Central memory CD8-positive, alpha-beta T cell (primary cell): ENCODE measurements at places on chromosomes 7 and 10.
A peak's percentile ranks its signal among the peaks of the same experiment; 100 is the strongest.

GRCh38 chr7:32070406-32071360 lies at the start of gene PDE1C:
Gene PDE1C (minus strand): TSS chr7:32070407.
- no peak within 1 kb of the TSS for H3K27ac ChIP-seq
- H3K36me3 ChIP-seq = peaks cover 5% of the 10 kb centered on the region
- peaks cover 11% of the 10 kb centered on the region for H3K27me3 ChIP-seq

DNA sequence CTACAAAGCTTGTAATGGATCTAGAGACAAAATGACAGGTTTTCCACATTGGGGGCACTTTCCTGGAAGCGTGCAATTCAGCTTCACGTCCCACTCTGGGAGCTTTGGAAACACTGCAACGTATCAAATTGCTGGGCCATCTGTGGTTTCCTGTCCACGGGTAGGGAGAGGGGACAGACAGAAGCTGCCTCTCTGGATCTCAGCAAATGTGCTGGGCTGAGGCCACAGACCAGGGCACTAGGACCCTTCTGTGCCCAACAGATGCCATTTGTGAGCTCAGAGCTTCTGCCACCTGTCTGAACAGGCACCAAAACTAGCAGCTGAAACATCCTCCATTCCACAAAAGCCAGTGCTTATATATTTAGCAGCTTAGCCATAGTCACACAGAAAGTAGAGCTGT lies 40.9 kb upstream of the FRMD4A start:
- H3K27ac ChIP-seq = no peak overlapping the region
- H3K4me3 ChIP-seq = no peak overlapping the region
- no peak for DNase-seq
- H3K36me3 ChIP-seq = no peaks in the 10 kb centered on the region

GRCh38 chr10:114609518-114610426 lies 48.3 kb downstream of the ABLIM1 start:
- H3K27ac ChIP-seq = no peak overlapping the region
- DNase-seq = no peak
- no peaks in the 10 kb centered on the region for H3K36me3 ChIP-seq
- H3K4me1 ChIP-seq = no peaks in the 10 kb centered on the region
- no peak overlapping the region for H3K4me3 ChIP-seq
- H3K27me3 ChIP-seq = no peaks in the 10 kb centered on the region

GRCh38 chr7:22610263-22610662 lies 110.3 kb upstream of the STEAP1B start:
- H3K4me3 ChIP-seq = no peak overlapping the region
- H3K36me3 ChIP-seq = no peaks in the 10 kb centered on the region
- H3K4me1 ChIP-seq = no peaks in the 10 kb centered on the region
- no peak overlapping the region for H3K27ac ChIP-seq

DNA sequence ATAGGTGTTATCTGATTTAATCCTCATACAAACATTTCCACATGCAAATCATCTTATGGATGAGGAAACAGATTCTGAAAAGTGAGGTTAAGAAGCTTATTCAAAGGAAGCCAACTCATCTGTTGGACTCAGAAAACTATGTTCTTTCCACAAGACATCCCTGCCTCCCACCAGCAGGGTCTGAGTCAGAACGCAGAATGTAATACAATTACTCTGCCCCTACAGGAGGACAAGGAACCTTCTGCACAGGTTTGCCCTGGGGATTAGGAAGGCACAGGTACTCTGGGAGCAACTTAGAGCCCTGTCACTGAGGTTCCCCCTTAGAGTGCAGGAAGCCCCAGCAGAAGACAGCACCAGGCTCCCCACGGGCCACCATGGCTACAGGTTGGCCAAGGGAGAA lies 255.7 kb downstream of the TNS3 start:
- H3K36me3 ChIP-seq = peaks cover 2% of the 10 kb centered on the region
- H3K27me3 ChIP-seq = no peaks in the 10 kb centered on the region
- no peak for DNase-seq
- no peaks in the 10 kb centered on the region for H3K4me1 ChIP-seq
- no peak overlapping the region for H3K4me3 ChIP-seq

GRCh38 chr10:74738985-74739567 lies 87.3 kb upstream of the KAT6B start:
- H3K4me1 ChIP-seq = peaks cover 18% of the 10 kb centered on the region
- H3K27me3 ChIP-seq = no peaks in the 10 kb centered on the region
- DNase-seq = no peak
- peak overlapping the region; percentile 50 for H3K4me3 ChIP-seq

DNA sequence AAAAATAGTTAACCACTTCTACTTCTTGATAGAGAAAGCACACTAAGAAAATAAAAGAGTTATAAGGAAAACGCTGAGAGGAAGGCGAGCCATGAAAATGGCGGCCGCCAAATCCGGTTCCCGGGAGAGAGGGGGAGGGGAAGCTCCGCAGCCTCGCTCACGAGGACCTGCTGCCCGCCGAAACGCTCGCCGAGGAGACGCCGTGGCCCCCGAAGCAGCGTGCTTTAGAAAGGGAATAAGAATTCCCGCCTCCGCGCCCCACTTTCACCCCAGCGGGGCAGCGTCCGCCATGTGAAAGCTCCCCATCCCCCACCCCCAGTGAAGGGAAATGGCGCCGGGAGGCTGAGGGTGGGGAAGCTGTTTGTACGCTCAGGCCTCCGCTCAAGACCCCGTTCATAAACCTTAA lies 505 bp downstream of the HNRNPA2B1 start:
- H3K4me1 ChIP-seq = peaks cover 74% of the 10 kb centered on the region
- H3K4me3 ChIP-seq = peak overlapping the region; percentile 100
- no peaks in the 10 kb centered on the region for H3K27me3 ChIP-seq
- peak; percentile 73 for DNase-seq

- DNase-seq = no peak
- peaks cover 71% of the 10 kb centered on the region for H3K27me3 ChIP-seq
These were observed 26.3 kb upstream of the NKX2-3 start for GRCh38 chr10:99506416-99506815.

GRCh38 chr10:125208854-125209565 lies 48.6 kb upstream of the CTBP2 start:
- peaks cover 2% of the 10 kb centered on the region for H3K36me3 ChIP-seq
- peaks cover 10% of the 10 kb centered on the region for H3K27me3 ChIP-seq
- no peaks in the 10 kb centered on the region for H3K4me1 ChIP-seq
- no peak overlapping the region for H3K27ac ChIP-seq
- H3K4me3 ChIP-seq = no peak overlapping the region

GRCh38 chr7:2510909-2511768 lies 8.4 kb upstream of the LFNG start:
- H3K4me1 ChIP-seq = peaks cover 49% of the 10 kb centered on the region
- DNase-seq = peak; percentile 34
- peak overlapping the region; percentile 74 for H3K4me3 ChIP-seq
- H3K27ac ChIP-seq = peak overlapping the region; percentile 78
- H3K36me3 ChIP-seq = peaks cover 8% of the 10 kb centered on the region
- H3K27me3 ChIP-seq = no peaks in the 10 kb centered on the region

DNA sequence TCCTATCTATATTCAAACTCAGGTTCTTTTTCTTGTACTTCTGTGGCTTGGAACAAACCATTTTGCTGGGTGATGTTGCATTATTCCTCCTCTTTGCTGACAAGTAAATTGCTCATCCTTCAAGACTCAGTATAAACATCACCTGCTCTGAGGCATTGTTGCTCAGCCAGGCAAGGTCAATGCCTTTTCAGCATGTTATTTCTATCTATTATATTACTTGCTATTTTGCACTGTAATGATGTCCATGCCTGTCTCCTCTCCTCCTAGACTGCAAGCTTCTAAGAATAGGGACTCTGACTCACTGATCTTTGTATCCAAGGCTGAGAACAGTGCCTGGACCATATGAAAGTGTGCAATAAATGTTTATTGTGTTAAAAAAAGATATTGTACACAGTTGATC lies 293.8 kb downstream of the RNLS start:
- no peak overlapping the region for H3K27ac ChIP-seq
- H3K4me1 ChIP-seq = no peaks in the 10 kb centered on the region
- no peak for DNase-seq
- no peaks in the 10 kb centered on the region for H3K36me3 ChIP-seq
- no peak overlapping the region for H3K4me3 ChIP-seq

GRCh38 chr10:109894516-109894915 lies 28.8 kb downstream of the XPNPEP1 start:
- H3K27ac ChIP-seq = no peak overlapping the region
- H3K27me3 ChIP-seq = no peaks in the 10 kb centered on the region
- H3K36me3 ChIP-seq = peaks cover 18% of the 10 kb centered on the region
- H3K4me3 ChIP-seq = no peak overlapping the region
- H3K4me1 ChIP-seq = peaks cover 72% of the 10 kb centered on the region
- DNase-seq = no peak

DNA sequence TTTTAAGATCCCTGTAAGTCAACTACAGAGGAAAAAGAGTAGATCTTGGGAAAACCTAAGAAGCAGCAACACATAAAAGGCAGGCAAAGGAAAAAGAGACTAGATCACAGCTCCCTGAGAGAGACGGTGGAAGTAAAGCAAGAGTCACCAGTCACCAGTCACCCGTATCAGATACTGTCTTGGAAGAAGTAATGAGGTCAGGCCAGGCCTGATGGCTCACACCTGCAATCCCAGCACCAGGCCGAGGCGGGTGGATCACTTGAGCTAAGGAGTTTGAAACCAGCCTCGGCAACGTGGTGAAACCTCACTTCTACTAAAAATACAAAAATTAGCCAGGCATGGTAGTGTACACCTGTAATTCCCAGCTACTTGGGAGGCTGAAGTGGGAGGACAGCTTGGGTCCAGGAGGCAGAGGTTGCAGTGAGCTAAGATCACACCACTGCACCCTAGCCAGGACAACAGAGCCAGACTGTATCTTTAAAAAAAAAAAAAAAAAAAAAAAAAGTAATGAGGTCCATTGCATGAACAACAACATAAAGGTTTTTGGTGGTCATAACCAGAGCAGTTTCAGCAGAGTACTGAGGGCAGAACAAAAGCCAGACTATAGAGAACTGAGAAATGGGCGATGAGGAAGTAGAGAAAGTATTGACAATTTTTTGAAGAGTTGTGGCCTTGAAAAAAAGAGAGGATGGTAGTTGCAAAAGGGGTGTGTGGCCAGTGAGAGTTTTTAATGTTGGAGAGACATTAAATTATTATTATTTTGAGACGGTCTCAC lies 16.9 kb downstream of the ZNF713 start:
- no peak overlapping the region for H3K27ac ChIP-seq
- DNase-seq = no peak
- H3K27me3 ChIP-seq = no peaks in the 10 kb centered on the region
- no peaks in the 10 kb centered on the region for H3K4me1 ChIP-seq
- H3K4me3 ChIP-seq = no peak overlapping the region

GRCh38 chr7:1130021-1130990 lies 29.7 kb downstream of the ZFAND2A start:
- H3K4me3 ChIP-seq = no peak overlapping the region
- H3K27ac ChIP-seq = no peak overlapping the region
- H3K36me3 ChIP-seq = peaks cover 9% of the 10 kb centered on the region
- no peaks in the 10 kb centered on the region for H3K4me1 ChIP-seq

DNA sequence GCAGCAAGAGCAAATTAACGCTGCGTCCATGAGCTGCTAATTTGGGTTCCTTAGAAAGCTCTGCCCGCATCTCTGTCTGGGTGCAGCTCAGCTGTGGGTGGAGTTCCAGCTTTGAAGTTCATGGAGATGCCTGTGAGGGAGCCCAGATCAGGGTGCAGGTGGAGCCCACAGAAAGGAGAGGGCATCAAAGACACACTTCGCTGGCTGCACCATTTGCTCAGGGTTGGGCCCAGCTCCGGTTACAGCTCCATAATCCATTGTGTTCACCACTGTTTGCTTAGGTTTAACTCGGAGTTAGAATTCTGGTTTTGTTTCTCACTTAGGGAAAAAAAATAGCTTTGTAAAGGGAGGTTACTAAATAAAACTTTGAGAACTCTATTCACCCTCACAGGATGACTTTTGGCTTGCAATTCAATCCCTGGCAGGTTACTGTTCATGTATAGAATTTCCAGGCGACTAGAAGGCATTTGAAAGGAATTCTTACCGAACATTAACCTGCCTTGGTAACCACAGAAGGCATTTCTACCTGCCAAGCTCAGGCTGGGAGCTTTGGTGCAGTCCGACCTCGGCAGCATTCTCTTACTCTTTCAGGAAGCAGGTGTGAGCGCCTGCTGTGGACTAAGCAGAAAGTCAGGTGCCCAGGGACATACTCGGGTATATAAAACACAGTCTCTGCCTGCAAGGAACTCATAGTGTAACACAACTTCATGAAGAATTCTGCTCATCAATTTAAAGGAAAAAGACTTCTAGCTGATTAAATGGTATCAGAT lies 179.5 kb upstream of the RNF32 start:
- H3K27me3 ChIP-seq = peaks cover 33% of the 10 kb centered on the region
- no peak overlapping the region for H3K4me3 ChIP-seq
- peaks cover 3% of the 10 kb centered on the region for H3K36me3 ChIP-seq
- no peak for DNase-seq
- no peak overlapping the region for H3K27ac ChIP-seq

- H3K36me3 ChIP-seq = peaks cover 7% of the 10 kb centered on the region
- no peak overlapping the region for H3K4me3 ChIP-seq
- peaks cover 40% of the 10 kb centered on the region for H3K27me3 ChIP-seq
- no peak for DNase-seq
These were observed 65.5 kb downstream of the OAT start for GRCh38 chr10:124353091-124353815.

DNA sequence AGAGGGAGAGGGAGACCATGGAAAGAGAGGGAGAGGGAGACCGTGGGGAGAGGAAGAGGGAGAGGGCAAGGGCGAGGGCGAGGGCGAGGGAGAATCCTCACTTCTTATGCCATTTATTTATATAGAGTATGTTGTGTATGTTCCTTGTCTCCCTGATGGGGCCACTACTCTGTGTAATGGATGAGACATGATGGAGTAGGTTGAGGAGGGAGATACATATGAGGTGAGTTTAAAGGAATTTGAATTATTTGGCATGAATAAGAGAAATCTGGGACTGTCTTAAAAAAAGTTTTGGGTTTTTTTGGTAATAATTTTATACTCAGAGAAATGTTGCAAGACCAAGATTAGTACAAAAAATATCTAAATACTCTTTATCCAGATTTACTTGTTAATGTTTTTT lies 20.1 kb downstream of the CCSER2 start:
- peaks cover 11% of the 10 kb centered on the region for H3K36me3 ChIP-seq
- no peak overlapping the region for H3K4me3 ChIP-seq
- no peak overlapping the region for H3K27ac ChIP-seq

- no peaks in the 10 kb centered on the region for H3K27me3 ChIP-seq
- no peak overlapping the region for H3K4me3 ChIP-seq
- H3K36me3 ChIP-seq = no peaks in the 10 kb centered on the region
- no peaks in the 10 kb centered on the region for H3K4me1 ChIP-seq
- no peak for DNase-seq
These were observed 453.5 kb upstream of the SEMA3A start for GRCh38 chr7:84647797-84648757.

DNA sequence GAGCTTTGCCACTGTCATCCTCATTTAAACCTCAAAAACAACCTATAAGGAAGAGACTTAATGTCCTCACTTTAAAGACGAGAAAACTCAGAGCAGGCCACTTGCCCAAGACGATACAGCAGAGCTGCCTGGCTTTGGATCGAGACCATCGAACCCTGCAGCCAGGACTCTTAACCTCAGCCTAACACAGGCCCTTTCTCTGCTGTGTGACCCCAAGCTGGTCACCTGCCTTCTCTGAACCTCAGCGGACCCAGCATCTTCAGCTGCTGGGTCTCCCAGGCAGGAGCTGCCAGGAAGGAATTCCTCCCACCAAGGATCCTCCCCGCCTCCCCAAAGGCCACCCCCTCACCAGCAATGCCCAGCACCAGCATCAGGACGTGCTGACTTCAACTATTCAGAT lies 32.7 kb downstream of the TNRC18 start:
- H3K4me1 ChIP-seq = peaks cover 14% of the 10 kb centered on the region
- H3K27ac ChIP-seq = no peak overlapping the region
- no peak for DNase-seq
- H3K4me3 ChIP-seq = no peak overlapping the region
- no peaks in the 10 kb centered on the region for H3K27me3 ChIP-seq
